ENCODE measurements at places on chromosomes 3 and 15.

GRCh38 chr3:42096796-42097565, 5.8 kb downstream of the TRAK1 start:
- no peak for DNase-seq

GRCh38 chr3:48562367-48563095, 1.1 kb downstream of the UCN2 start:
- DNase-seq = no peak

DNA sequence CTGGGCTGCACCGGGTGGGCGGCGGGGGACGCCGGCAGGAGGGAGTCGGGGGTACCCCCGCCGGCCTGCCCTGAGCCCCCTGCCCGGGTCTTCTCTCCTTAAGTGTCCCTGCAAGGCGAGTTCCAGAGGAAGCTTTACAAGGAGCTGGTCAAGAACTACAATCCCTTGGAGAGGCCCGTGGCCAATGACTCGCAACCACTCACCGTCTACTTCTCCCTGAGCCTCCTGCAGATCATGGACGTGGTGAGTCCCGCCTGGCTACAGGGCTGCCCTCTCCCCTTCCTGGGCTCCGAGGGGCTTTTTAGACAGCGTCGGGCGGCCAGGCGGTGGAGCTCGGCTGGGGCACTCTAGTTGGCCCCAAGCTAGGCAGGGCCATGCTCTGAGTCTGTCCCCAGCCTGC, 480 bp downstream of the CHRNA7 start:
- DNase-seq = no peak

DNA sequence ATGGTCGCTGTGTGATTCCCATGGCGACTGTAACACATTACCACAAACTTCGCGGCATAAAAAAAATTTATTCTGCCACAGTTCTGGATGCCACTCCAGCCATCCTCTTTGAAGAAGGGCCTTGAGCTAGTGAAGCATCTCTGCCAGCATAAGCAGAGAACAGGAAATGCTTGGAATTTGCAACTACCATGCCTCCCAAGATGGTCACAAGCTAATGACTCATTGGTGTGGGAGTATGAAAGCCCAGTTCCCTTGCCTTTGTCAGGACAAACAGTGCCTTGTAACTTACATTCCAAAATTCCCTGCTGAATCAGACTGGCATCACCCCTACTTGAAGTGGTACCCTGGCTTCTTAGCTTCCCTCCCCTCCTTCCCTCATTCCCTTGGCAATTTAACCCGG, 129.7 kb downstream of the PROS1 start:
- DNase-seq = no peak

GRCh38 chr3:67000009-67000408, 1.9 kb downstream of the KBTBD8 start:
- no peak for DNase-seq

GRCh38 chr3:114093596-114093995, 37.1 kb downstream of the QTRT2 start:
- DNase-seq = no peak

DNA sequence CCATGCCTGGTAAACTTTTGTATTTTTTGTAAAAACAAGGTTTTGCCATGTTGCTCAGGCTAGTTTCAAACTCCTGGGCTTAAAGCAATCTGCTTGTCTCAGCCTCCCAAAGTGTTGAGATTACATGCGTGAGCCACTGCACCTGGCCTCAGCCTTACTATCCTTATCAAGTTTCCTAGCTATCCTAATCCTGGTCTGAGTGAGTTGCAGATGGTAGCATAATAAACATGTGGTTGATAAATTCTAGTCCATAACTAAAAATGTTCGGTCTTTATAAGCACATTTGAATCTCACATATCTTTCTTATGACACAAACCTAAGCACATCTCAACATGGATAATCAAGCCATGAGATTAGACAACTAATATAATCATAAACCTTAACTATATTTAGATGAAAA, 18.5 kb downstream of the NPHP3 start:
- DNase-seq = no peak

DNA sequence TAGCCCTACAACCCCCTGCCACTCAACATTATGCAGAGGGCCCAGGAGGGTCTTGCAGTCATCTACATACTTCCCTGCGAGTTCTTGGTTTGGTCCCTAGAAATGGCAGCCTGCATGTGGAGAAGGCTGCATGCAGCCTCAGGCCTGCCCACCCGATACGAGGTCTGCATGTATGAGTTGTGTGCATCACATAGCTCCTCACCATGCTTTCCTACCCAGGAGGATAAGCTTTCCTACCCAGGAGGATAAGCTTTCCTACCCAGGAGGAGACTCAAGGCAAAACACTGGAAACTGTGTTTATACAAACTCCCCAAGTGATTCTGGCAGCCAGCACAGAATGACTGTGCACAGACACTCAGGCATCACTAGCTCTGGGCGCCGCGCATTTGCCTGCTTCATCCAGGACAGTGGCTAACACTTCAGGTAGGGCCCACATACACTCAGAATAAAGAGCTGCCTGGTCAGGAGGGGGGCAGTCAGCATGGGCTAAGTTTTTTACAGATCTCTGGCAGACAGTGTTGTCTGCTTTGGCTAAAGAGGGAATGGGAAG, 187.7 kb downstream of the THSD4 start:
- no peak for DNase-seq

DNA sequence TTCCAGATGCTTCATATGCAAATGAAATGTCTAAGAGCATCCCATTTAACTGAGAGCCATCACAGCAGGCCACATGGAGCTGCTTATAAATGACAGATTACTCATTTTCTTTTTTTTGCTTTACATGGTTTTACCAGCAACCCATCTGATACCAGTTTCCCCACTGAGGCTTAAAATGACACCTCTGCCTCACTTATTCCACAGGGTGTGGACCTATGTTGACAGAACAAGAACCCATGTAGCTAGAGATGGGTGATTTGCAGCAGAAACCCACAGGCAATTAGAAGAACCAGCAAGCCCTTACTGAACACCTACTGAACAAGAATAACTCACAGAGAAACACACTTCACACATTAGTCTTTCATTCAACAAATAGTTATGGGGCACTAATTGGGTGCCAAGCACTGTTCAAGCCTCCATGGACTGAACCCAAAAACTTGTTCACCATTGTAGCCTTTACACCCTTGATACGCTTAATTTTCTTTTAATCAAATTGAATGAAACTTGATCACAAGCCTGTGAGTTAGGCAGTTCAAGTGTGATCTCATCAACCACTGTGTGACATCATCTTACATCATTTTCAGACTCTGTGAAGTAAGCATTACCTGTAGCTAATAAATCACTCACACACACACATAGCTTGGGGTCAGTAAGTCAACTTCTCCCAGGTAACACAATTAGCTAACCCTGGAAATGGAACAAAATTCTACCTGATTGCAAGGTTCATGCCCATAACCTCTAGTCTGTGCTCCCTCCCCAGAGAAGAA, 45.4 kb downstream of the MAGI1 start:
- no peak for DNase-seq
